ENCODE measurements at places on chromosomes 3 and 15.

DNA sequence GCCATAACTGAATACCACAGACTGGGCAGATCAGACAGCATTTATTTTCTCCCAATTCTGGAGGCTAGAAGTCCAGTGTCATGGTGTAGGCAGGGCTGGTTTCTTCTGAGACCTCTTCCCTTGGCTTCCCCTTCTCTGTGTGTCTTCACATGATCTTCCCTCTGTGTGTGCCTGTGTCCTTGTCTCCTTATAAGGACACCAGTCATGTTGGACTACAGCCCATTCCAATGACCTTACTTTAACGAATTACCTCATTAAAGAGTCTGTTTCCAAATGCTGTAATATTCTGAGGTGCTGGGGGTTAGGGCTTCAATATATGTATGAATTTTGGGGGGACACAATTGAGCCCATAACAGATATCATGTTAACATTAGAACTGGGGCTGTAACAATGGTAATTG, 13.3 kb upstream of the RARRES1 start:
- no peak for DNase-seq

- no peak for DNase-seq
Measured at GRCh38 chr3:39657775-39658174, 151.6 kb upstream of the MYRIP start.

DNA sequence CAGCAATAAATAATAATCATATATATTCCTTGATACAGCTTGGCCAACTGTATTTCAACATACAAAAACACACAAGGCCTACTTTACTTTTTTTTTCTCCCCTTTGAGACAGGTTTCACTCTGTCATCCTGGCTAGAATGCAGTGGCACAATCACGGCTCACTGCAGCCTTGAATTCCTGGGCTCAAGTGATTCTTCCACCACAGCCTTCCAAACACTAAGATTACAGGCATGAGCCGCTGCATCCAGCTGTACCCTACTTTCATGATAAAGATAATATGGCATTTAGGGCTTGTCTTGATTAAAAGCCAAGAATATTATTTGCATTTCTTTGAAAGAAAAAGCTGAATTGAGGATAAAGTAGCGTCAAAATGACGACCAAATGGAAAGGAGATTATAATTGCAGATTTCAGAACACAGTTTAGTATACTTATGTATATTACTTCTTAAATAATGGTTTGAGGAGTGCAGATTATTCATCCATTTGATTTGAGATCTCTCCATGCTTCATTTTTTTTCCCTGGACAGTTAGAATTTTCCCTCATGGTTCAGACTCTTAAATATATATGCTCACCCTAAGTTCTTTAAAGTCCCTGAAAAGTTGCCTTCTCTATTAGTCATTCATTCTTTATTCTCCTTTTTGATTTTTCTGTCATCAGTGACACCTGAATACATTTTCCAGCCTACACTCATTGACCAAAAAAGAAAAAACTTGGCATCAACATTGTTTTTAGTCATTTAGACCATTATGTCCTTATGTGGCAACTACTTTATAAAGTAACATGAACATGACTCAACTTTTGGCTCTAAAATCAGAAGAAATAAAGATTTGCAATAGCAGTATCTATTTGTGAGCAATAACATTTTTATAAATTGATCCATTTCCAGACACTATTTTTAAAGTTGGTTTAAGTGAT, 48.5 kb upstream of the MLF1 start:
- no peak for DNase-seq

DNA sequence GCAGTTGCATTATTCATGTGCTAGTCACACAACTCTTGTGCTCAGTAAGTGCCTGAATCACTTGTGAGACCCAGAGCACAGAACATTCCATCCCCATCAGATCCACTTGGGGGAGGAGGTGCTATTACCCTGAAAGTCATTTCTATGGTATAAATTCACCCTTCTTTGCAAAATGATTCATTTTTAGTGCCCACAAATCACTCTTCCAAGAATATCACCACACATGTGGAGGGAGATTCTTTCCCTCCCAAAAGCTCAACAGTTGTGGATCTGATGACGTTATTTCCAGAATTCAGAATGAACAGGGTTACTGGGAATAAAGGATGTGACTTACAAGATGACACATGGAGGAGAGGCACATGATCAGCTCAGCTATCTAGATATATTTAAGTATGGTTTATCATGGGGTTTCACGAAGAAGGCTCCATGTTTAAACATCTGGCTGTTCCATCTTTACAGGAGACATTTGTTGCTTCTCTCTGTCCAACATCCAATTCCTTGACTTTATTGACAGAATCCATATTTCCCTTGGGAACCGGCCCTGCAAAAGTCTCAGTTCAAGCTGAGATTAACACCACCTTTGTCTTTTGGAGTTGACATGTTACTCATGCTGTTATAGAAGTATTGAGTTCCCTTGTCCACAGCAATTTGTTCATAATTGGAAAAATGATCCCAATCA, 214.2 kb upstream of the PROK2 start:
- no peak for DNase-seq
